ENCODE measurements at places on chromosomes 1 and 21.

DNA sequence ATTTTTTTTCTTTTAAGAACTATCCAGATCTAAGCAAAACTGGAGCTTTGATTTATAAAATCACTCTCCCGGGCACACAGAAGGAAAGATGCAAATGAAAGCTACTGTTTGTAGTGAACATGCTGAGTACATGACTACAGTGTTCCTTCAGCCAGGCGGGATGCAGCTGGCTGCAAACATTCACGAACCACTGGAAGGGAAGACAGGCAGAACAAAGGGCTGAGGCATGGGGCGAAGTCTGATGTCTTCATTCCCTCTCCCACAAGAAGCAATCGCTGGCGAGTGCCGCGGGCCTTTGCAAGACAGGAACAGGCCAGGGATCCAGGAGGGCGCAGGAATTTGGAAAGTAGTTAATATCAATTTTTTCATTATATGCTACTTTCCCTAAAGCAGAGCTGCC, 257.9 kb upstream of the AJAP1 start:
- no peak for DNase-seq

GRCh38 chr21:40706176-40706575, 140.8 kb downstream of the DSCAM start:
- DNase-seq, result no peak

GRCh38 chr1:40899230-40899870, 37.2 kb upstream of the CITED4 start:
- no peak for DNase-seq

GRCh38 chr1:34688006-34688741, 66.7 kb upstream of the GJB5 start:
- no peak for DNase-seq

DNA sequence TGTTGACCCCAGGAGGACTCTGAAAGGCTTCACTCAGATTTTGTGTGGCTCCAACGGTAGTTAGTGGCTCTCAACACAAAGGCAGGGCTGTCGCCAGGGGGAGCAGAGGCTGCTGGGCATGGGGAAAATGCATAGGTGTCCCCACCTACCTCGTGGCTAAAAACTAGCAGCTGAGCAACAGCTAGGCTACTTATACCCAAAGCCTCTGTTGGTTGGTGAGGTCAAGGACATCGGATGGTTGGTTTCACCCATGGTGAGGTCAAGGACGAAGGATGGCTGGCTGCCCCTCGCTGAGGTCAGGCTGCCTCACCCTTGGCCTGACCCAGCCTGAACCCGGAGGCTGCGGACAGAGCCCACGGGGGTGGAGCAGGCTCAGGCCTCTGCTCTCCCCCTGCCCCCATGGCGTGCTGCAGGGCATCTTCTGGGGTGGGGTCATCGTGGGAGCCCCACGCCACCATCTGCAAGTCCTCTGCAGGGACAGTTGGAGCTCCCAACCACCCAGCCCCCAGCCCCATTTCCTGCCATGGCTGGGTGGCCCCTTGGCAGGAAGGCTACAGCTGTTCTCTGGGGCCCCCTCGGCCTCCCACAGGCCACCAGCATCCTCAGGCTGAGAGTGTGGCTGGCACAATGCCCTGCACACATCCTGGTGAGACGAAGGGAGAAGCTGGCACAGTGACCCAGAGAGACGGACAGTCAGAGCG, 8.5 kb upstream of the GNB1 start:
- no peak for DNase-seq

- no peak for DNase-seq
Measured at GRCh38 chr1:78561856-78562255, 58.4 kb upstream of the IFI44L start.

DNA sequence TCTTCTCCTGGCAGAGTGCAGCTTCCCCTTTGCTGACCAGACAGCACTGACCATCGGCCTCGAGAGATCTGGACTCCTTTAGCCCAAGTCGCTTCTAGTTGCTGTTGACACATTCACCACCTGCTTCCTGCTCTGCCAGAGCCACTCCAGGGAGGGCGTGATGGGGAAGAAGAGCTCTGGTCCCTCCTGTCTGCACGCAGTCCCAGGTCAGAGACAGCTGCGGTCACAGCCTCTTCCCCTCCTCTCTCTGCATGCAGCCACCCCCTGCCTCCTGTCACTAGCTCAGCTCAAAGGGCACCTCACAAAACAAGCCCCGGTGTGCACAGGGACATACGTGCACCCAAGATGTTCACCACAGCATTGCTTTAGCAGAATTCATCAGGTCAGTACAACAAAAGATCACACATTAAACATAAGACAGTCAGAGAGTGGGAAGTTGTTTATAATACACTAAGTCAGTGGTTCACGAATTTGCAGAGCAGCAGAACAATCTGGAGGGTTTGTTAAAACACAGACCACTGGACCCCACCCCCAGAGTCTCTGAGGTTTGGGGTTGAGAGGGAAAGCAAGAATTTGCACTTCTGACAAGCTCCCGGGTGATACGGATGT, 132.9 kb downstream of the SYF2 start:
- no peak for DNase-seq

DNA sequence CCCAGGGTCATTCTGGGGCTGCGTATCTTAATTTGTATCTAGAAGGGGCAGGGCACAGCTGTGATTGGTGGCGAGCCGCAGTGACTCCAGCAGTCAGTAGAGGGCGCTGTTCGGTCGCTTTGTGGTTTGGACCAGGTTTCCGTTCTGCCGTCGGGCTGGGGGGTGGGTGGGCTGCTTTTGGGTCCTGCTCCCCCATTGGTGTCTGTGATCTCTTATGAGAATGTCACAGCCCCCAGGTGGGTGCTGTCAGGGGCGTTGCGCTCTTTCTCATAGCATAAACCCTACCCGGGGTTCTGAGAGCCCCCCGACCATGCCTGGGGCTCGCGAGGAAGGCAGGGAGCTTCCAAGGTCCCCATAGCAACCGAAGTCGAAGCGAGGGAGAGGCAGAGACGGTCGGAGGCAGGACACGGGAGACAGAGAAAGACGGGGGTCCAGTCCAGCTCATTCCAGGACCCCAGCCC, 5.4 kb downstream of the TFF3 start:
- no peak for DNase-seq

DNA sequence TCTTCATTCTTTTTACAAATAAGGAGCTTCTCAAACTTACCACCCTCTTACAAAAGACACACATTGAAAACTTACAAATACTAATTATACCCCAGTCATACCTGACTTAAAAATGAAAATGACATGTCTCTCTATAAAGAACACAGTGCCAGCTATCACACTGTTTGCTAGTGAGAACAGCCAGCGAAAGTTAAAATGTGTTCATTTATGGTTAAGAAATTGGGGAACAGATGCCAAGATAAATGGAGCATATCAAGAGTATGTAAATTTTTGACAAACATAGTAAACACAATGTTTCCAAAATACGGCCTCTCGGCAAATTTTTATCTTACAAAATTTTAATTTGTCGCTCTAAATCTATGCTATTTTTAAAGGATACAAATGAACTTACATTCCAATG, 1422.9 kb downstream of the KCNT2 start:
- DNase-seq, result no peak

DNA sequence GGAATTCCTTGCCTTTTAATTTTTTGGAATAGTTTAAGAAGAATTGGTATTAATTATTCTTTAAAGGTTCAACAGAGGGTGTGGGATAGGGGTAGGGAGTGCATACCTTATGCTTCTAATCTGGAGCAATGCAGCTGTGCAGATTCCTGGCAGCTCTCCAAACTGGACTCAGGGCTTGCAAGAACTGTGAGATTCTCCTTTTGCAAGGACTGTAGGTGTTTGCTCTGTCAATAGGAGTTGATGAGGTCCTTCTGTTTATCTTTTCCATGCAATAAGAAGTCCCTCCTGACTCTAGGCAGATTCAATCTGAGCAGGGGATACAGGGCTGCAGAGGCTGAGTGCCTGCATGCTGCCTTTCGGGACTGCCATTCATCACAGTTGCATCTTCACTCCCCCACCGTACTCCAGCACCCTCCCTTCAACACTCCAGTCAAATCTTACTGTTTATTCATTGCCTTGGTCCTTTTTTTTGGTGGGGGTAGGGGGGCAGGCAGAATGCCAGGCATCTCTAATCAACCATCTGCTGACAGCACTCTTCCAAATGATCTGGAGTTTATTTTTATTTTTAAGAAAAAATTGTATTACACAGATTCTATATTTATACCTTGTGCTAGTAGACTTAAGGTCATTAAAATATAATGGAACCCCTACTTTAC, 122.3 kb downstream of the DISC1 start:
- no peak for DNase-seq

GRCh38 chr1:179380299-179380698, 14.5 kb downstream of the AXDND1 start:
- DNase-seq, result no peak

DNA sequence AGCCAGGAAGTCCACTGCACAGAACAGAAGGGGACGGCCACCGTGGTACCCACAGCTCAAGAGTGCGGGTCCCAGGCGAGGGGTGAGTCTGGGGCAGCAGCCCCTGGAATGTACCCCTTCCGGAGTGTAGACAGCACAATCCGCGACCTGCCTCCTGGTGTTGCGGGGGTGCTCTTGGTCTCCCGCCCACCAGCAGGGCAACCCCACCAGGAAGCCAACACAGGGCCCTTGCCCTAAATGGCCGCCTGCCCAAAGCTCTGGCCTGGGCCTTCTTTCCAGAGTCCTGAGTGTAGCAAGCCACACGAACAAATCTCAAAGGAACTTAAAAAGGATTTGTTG, 1.1 kb upstream of the SLC19A1 start:
- DNase-seq, result no peak

DNA sequence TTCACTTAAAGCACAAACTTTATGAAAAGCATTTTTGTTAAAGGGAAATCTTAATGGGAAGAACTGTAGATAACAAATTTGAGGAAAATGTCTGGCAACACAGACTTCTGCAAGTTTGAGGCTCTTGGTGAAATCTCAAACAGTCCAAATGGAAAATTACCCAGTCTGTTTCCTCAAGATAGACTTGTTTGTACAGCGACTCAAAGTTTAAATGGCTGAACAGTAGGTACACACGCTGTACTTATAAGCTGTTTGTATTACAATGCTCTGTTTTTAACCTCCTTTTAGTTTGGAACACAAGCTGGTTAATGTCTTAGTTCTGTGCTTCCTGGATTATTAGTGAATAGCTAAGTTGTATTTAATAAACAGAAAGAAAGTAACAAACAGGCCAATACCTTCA, 217.1 kb downstream of the NFIA start:
- DNase-seq, result no peak

GRCh38 chr1:56797065-56797685, 22.0 kb downstream of the FYB2 start:
- no peak for DNase-seq

DNA sequence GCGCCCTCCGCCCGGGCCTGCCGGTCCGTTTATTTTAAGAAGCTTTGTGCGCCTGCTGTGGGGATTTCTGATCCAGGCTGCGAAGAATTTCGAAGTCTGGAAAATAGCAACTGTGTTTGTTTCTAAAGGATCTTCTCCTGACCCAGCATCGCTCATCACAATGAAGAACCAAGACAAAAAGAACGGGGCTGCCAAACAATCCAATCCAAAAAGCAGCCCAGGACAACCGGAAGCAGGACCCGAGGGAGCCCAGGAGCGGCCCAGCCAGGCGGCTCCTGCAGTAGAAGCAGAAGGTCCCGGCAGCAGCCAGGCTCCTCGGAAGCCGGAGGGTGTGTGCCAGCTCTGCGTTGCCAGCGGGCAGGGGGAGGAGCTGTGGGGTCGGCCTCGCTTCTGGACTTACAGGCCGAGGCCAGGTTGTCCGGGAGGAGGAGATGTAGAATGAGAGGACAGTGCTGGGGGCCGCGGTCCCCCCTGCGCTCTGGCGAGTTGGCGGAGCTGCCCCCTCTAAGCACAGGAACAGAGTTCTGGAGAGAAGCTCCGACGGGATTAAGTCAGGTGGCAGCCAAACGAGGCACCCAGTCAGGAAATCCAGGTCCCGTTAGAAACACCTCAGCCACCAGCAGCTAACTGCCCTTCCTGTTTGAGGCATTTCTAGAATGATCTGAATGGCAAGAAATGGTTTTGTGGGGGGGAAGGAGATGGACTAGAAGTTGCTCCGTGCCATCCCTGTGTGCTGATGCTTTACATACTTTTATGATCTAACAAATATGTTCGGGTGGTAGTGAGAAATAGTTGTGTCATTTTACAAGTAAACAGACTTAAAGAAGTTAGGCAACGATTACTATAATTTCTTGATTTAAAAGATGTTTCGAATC, 948 bp downstream of the TXLNA start:
- DNase-seq, result no peak

- no peak for DNase-seq
Measured at GRCh38 chr1:2018217-2019171, 651 bp upstream of the GABRD start.

DNA sequence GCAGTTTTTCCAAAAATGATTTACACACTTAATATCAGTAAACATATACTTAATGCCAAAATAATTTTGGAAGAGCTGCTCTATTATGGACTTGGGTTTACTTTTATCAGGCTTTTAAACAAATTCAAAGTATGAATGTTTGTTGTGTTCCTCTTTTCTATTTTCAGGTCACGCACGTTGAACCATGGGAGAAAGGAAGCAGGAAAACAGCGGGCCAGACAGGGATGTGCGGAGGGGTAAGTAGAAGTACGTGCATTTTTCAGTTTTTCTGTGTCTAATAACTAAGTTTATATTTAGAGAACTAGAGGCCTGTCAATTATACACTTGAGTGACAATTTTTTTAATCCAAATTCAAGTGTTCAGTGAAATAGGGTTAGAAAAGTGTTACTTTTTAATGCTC, 3.4 kb downstream of the PRPF38B start:
- no peak for DNase-seq

GRCh38 chr1:232574889-232575762, 54.8 kb downstream of the SIPA1L2 start:
- DNase-seq, result no peak

DNA sequence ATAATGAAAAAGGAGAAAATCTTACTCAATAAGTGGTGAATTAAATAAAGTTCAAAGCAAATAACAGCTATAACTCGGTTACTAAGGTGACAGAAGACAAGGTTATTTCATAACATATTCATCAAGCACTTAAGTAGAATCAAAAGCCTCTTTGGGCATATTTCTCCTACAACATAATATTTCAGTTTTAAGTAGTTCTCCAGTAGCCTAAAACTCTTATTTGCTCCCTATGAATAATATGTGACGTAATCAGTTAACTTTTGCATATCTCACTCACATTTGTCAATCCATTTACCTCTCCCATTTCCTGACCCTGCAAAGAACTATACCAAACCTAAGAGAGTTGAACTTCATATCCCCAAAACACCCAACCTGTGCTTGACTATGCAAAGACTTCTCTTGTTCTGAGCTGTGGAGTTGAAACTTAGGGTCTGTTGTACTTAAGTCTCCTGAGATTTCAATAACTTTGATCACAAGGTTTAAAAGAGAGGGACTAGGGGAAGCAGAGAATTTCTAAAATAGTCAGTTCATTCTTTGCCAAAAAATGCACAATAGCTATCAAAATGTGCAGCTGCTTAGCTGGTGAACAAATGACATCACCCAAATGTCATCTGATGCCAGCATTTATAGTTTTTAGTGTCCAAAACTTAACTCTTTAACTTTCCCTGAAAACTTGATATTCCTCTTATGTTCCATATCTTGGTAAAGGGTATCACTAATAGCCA, 37.2 kb downstream of the TTLL7 start:
- DNase-seq, result no peak

- no peak for DNase-seq
Measured at GRCh38 chr1:247681288-247681897, 1.9 kb upstream of the OR13G1 start.

GRCh38 chr21:45186709-45187108, 101.0 kb downstream of the POFUT2 start:
- DNase-seq, result no peak

- DNase-seq, result no peak
Measured at GRCh38 chr1:112938210-112938609, 17.8 kb downstream of the SLC16A1 start.

All from skeletal muscle cell (primary cell).